ENCODE measurements at places on chromosomes 16 and 17.

- no peak for DNase-seq
Measured at GRCh38 chr16:59039066-59039720, 305.1 kb upstream of the GOT2 start.

DNA sequence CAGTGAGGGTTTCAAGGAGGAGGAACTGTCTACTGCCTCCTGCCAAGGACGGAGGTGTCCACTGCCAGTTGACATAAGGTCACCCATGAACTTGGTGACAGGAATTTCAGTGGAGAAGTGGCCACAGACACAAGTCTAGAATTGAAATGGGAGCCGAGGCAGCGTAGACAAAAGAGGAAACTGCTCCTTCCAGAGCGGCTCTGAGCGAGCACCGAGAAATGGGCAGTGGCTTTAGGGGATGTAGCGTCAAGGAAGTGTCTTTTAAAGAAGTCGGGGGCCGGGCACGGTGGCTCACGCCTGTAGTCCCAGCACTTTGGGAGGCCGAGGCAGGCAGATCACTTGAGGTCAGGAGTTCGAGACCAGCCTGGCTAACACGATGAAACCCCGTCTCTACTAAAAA is 3.1 kb upstream of the SERPINF1 start:
- DNase-seq: no peak

GRCh38 chr16:86757704-86758040 is 179.3 kb downstream of the FOXL1 start:
- DNase-seq: no peak

DNA sequence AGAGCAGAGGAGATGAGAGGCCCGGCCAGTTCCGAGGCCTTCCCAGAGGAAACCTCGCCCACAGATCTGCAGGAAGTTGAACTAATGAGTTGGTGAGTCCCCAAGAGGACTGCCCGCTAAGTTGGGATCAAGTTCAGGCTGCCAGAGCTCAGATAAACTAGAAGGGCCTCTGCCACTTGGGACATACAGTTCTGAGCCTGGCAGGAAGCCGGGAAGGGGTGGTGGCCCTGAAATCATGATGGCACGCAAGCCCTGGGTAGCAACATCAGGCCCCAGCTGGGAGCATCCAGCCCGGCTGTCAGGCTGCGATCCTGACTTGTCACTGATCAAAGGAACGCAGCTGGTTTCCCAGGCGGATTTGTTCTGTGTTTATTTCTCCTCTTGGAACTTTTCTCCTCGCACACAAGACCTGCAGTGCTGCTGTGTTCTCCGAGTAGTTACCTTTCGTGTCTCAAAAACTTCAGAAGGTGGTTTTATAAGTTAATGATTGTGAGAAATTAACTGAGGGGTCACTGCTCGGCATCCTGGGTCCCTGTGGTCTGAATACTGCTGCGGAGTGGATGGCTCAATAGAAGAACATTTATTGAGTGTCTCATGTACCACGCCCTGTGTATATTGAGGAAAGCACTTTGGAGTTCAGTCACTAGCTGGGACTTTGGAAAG is 8.0 kb upstream of the WFDC1 start:
- no peak for DNase-seq

GRCh38 chr16:67506468-67506867 is 22.2 kb upstream of the RIPOR1 start:
- DNase-seq: no peak

DNA sequence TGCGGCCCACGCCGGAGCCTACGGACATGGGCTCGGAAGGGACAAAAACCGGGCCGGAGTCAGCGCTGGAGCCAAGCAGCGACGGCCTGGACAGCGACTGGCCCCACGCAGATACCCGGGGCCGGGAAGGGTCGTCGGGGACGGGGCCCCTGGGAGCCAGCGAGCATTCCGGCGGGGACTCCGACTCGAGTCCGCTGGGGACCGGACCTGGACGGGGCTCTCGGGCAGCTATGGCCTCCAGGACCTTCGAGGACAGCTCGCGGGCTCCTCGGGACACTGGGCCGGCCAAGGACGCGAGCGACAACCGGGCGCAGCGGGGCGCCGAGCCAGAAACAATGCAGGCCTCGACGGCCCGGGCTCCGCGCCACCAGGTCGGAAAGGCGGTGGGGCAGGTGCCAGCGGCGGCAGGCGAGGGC is 1.0 kb downstream of the MYO15B start:
- DNase-seq: no peak

DNA sequence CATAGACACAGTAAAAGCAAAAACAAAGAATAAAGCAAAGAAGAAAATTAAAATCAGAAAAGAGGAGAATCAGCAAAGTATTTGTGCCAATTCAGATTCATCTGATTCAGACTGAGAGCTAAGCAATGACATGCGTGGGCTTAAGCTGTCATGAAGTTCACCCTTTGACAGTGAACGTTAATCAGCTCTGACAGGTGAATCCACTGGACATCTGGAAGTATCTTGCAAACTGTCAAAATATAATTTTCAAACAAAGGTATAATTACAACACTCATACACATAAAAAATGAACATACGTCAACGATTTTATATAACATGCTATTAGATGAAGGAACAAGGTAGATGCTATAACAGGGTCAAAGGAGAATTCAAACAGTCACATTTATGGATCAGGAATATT is 596.3 kb upstream of the SALL1 start:
- no peak for DNase-seq

DNA sequence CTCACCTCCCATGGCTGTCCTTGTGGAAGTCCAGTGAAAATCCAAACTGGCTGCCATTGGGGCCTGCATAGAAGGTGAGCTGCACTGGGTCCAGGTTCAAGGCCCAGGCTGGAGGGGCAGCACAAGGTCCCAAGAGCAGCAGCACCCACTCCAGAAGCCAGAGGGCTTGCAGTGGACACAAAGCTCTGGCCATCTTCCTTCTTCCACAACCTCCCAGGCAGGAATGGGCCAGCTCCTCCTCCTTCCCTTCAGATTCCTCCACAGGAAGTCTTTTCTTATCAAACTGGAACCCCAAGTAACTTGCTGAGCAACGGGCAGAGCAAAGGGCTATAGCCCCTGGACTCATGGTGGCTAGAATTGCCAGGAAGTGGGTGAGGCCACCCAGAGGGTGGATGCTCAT is at the start of gene ITGA2B:
TSS of gene ITGA2B (minus strand) at position 369 of the 400 bp plus-strand sequence. CDS start at position 193, 176 bp downstream.
- DNase-seq: no peak

All from GM19239 (cell line).